ENCODE measurements at places on chromosomes 1 and 21.

- no peak for DNase-seq
Measured at GRCh38 chr1:91406773-91407389, 2.2 kb upstream of the HFM1 start.

GRCh38 chr21:31804008-31804394 is 68.8 kb upstream of the HUNK start:
- DNase-seq: no peak

DNA sequence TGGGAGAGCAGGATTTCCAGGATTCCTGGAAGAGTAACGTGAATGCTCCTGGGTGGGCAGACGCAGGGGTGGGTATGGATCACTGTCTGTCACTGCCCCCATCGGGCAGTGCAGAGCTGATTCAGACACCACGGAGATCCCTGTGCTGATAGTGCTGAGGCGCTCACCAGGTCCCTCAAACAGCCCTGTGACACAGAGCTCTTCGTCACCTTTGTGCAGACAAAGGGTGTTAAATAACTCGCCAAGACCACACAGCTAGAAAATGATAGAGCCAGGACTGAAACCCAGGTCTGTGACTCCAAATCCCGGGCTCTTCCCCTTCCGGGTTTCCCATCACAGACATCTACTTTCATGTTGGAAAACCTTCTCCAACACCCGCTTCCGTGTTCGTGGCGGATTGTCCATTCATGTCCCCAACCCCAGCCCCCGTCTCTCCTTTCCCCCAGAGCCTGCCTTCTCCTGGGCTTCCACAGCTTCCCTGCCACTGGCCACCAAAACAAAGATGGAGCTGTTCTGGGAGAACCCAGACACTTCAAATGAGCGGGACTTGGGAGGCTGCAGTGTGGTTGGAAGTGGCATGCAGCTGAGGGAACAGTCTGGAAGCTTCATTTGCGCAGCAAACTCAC is 2.6 kb downstream of the EFHD2 start:
- peak; percentile 64 for DNase-seq

GRCh38 chr1:151720974-151721787 is at the start of gene RIIAD1:
TSS of gene RIIAD1 (plus strand) at chr1:151721522. CDS start at chr1:151721537, 15 bp downstream.
- DNase-seq: peak; percentile 52

DNA sequence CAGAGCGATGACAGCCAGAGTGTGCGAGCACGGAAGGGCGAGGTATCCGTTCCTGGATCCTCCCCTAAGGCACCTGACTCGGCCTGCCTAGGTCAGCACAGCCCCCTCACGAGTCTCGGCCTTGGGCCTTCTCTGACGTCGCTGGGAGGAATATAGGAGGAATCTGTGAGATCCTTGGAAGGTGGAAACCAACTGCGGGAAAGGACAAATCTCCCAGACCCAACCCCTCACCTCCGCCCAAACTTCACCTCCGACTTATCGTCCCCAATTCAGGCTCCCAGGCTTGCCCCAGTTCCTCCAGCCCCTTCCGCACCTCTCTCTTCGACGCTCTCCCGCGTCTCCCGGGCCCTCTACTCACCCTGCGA is 494 bp downstream of the APH1A start:
- peak; percentile 48 for DNase-seq

GRCh38 chr1:88998716-88999115 is 6.3 kb upstream of the KYAT3 start:
- peak; percentile 86 for DNase-seq

- DNase-seq: no peak
Measured at GRCh38 chr1:107442551-107442950, 301.7 kb downstream of the NTNG1 start.

DNA sequence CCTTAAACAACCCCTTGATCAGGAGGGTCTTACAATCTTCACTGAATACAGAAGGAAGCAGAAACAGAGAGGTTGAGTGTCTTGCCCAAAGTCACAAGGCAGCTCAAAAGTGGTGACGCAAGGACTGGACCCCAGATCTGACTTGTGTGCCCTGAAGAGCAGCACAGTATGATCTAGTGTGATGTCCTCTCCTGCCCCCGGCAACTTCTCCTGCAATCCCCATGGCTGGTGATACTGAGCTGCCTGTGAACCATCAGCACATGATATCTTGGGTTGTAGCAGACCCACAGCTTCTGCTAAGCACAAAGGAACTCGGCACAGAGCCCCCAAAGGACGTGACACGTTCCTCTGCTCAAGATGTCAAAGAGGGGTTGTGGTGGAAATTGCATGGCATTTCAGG is 51.2 kb upstream of the EDN2 start:
- DNase-seq: no peak

GRCh38 chr1:78691995-78692747 is 42.5 kb downstream of the IFI44 start:
- no peak for DNase-seq

GRCh38 chr1:168408884-168409283 is 128.2 kb downstream of the TBX19 start:
- DNase-seq: peak; percentile 70

DNA sequence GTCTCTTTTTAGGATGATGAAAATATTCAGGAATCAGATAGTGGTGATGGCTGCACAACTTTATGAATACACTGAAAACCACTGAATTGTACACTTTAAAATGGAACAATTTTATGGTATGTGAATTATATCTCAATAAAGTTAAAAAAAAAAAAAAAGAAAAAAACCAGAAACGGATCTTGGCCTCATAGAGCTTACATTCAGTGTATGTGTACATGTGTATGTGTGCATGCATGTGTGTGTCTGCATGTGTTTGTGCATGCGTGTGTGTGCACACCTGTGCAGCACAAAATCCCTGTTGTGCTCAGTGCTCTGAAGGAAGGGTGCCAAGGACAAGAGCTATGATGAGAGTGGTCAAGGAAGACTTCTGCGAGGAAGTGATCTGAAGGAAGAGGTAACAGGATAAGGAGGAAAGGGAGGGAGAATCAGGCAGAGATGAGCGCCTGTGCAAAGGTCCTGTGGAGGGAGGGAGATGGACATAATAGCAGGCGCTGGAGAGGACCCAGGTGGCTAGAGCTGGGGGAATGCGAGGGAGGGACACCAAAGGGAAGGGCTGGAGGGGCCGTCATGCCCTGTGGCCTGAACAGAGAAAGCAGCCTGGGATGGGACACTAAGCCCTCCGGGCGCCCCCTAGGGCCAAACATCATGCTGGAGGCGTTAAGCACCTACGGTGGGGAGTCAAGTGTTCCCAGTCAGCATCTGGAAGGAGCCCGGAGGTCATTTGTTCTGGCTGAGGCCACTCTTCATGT is 25.2 kb downstream of the NKAIN1 start:
- no peak for DNase-seq

DNA sequence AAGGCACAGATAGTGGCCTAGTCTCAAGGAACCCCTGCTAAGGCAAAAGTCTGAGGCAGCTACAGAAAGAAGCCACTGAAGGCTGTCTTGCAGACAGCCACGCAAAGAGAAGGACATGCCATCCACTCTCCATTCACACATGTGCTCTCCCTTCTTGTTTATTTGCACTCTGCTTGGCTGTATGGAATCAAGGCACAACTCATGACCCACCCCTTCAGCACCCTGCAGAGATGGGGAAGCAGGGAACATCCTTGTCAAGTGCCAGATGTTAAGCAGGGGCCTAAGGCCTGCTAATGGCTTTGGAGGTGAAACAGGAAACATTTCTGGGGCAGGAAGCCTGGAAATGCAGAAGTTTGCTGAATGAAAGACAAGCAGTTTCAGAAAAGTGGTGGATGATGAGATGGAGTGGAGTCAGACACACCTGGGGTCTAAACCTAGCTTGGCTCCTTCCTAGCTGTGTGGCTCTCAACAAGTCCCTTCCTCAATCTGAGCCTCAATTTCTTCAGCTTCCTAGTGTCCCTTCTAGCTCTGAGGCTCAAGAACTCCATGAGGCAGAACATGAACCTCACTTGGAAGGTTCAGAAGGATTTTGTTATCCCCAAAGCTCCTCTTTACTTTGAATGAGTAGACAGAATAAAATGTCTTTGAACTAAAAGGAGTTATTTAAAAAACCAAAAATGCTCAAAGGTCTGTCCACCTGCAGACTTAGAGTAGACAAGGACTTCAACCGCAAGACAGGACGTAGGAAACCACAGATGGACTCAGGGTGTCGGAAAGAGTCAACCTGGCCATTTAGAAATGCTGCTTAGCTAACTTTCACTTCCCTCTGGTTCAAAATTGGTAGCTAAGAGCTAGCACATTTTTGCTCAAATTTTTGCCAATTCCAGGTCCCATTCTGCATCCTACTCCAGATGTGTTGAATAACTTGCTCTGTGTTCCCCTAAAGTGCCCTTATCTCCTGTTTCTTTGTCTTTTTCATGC is 283.1 kb downstream of the PLPP3 start:
- DNase-seq: no peak

DNA sequence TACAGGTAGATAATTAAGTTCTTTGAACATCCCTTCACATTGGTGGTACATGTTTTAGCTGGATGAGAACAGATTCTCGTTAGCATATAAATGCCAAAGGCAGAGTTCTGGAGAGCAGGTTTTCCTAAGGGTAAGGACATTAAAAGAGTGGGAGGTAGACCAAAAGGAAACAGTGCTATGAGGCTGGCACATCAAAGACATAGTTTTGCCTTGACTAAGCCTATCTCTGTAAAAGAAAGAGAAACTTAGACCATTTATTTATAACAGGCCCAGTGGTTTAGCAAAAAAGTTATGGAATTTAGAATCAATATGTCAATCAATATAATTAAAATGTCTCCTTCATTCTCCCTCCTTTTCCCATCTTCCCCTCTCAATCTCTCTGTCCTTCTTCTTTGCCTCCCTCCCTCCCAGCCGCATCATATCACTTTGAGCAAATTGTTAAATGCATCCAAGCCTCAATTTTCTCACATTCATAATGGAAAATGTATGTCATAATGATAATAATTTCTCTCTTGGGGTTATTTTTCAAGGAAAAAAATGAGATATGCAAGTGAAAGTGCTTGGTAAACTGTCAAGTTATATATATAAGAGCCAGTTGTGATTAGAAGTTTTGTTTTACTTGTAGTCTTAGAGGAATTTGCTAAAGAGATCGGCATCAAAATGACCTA is 209.9 kb upstream of the SGIP1 start:
- no peak for DNase-seq

DNA sequence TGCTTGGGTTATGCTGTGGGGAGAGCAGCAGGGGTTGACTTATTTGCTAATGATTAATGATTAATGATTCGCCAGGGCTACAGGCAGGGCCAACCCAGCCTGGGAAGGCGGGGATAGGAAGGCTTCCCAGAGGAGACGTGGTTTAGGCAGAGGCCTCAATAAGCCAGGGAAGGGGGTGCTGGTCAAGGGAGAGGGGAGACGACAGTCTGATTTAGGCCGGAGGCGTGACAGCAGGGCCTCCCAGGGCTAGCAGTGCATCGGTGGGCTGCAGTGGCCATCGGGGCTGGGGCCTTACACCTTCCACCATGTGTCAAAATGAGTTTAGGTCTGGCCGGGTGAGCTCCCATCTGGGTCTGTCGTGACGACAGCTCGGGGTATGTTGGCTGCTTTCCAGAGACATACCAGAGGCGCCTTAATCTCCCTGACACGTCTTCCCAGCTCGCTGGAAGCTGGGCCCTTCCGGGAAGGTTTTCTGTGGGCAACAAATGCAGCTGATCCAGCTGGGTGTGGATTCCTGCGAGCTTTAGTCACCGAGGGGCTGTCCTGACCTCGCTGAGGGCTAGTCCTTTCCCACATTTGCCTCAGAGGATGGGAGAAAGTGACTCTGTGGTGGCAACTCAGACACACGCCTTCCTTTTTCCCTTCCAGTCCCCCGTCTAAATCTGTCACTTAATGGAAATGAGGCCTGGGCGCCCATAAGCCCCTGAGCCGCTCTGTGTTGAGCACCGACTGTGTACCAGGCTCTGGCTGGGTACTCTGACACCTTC is 3.7 kb upstream of the SLC1A7 start:
- no peak for DNase-seq
